Activated T-helper 17 cell treated with anti-CD3 and anti-CD28 coated beads, Interleukin-2, amount 50 U/mL, for 72 hours (primary cell): ENCODE measurements at places on chromosomes 6 and 20. TPM values are rescaled to one million over a fixed set of nuclear protein-coding genes. Genes with fewer than 3 reads are reported as not detected.

The GMPR gene
- total RNA-seq, result 0.30 TPM

- no peak for ATAC-seq
Observed at GRCh38 chr20:57205606-57206219, 60.7 kb downstream of the BMP7 start.

The PAK5 gene
- total RNA-seq, result not detected

- peak; percentile 41 for ATAC-seq
Observed at GRCh38 chr6:113625850-113626249, 231.3 kb upstream of the MARCKS start.

DNA sequence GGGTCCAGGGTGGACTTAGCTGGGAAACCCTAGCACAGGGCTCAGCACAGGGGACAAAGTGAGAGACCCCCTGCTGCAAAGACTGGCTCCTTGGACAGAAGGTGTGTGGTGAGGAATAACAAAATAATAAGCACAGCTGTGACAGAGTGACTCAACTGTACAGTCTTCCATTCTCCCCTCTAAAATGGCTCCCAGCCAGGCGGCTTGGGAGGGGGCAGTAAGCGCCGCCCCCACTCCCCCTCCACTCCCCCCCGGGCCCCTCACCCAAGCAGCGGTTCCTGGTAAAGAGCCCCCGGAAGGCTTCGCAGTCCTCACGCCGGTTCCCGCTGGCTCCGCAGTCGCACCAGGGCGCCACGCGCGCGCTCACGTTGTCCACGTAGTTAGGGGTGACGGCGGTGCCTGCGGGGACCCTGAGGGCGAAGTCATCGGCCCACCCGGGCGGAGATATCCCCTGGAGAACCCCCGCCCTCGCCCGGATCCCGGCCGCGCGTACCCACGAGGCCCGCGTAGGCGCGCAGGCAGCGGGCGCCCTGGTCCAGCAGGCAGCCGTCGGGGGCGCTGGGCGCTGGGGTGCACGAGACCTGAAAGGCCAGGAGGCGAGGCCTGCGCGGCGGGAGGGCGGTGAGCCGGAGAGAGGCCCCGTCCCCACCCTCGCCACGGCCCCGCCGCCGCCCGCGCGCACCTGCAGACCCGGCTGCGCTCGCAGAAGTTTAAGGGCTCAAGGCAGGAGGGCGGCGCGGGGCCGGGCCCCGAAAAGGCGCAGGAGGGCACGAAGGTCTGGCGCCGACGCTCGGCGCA is 2.7 kb downstream of the GFRA4 start:
- no peak for ATAC-seq

The SLC13A3 gene
- total RNA-seq, result not detected

The PRR18 gene
- total RNA-seq, result not detected

The OSER1 gene
- 38.6 TPM for total RNA-seq

- ATAC-seq, result peak; percentile 96
Observed at GRCh38 chr6:235763-236360, 56.4 kb upstream of the DUSP22 start.

GRCh38 chr6:92810913-92811312 is 608.4 kb downstream of the EPHA7 start:
- no peak for ATAC-seq

The ENPP1 gene
- total RNA-seq, result 0.73 TPM
